ENCODE measurements at places on chromosomes 2 and 18.

DNA sequence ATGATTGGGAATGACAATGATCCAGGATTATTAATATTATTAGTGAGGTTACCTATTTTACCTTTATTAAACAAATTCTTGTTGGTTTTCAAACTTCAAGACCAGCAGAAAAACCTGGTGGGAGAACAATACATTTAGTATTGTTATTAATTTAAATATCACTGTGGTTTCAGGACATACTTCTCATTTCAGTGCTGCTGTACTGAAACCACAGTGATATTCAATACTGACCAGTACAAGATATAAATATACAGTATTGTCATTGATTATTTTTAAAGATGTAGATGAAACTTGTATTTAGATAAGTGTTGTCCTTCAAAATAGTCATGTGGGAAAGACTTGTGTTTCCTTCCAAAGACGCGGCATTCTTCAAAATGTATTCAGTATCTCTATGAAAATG is 1047.3 kb upstream of the CELF4 start:
- no peak for DNase-seq

- no peak for DNase-seq
Observed at GRCh38 chr18:35623255-35623654, 41.7 kb downstream of the GALNT1 start.

GRCh38 chr2:180991361-180991760 is 11.0 kb downstream of the UBE2E3 start:
- no peak for DNase-seq

GRCh38 chr18:25814841-25815458 is 275.5 kb downstream of the SS18 start:
- DNase-seq = no peak

- DNase-seq = no peak
Observed at GRCh38 chr2:73156539-73157124, 43.9 kb upstream of the RAB11FIP5 start.

DNA sequence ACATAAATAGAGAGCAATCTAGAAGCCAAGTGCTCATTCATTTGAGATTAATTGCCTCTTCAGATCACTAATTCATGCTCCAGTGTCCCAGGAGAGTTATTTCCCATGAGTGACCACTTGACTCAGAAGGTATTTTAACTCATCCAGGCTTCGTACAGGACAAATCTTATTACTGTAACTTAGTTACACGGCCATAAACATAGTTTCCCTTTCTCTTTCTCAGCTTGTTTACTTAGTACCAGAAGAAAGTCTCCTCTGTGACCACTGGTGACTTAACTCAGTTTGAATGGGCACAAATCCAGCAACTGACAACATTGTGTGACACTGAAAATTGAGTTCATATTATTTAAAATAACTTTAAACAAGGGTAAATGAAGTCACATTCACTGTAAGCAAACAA is 25.3 kb downstream of the MMADHC start:
- DNase-seq = no peak

- DNase-seq = no peak
Observed at GRCh38 chr18:77022556-77022955, 110.0 kb downstream of the MBP start.

All from HS-5 (cell line).